ENCODE measurements at places on chromosomes 16 and 17.

DNA sequence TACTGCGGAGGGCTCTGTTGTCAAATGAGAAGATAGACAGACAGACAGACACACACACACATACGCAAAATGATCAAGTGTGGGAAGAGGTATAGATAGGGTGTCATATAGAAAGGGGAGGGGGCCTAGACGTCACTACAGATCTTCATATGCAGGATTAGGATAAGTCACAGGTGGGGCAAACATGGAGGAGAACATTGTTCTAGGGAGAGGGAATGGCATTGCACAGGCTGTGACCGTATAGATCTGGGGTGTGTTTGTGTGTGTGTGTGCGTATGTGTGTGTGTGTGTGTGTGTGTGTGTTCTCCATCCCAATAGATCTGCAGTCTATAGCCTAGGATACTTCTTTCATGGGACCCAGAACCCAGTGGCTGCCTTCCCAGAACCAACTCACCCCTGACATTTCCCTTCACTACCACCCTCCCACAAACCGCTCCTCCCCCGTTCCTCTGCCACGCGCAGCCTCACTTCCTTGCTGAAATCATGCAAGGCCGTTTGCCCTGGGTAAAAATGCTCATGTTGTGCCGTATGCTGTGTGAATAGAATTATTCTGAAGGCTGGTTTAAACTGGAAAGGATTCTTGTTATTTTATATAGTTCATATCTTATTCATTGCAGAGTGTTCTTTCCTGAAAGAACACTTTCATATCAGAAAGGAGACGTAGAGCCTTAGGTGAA lies 50.5 kb upstream of the CCL1 start:
- no peak for DNase-seq

- DNase-seq = no peak
Measured at GRCh38 chr17:27764589-27764988, 35.7 kb downstream of the NOS2 start.

- no peak for DNase-seq
Measured at GRCh38 chr16:84827897-84828296, 8.1 kb downstream of the CRISPLD2 start.

DNA sequence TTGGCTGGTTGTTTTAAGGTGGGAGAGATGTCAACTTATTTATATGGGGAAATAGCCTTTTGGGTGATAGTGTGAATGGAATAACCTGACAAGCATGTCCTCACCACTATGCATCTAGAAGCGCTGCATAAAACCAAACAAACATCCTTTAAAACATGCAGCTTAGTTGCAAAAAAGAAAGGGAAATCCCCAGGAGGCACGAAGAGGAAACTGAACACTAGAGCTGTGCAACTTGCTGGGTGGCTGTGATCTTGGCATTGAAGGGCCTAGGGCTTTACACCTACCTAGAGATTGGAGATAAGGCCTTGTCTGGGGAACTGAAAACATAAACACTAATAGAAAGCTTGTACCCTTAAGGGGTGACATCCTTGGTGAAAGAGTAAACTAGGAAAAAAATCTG lies 7.3 kb downstream of the C16orf54 start:
- DNase-seq = no peak

GRCh38 chr17:75872434-75873351 lies 5.7 kb downstream of the TRIM47 start:
- peak; percentile 91 for DNase-seq
